Activated effector memory CD4-positive, alpha-beta T cell treated with Interleukin-2 at 50 U/mL for 16 hours (primary cell): ENCODE measurements at places on chromosomes 4 and X.

DNA sequence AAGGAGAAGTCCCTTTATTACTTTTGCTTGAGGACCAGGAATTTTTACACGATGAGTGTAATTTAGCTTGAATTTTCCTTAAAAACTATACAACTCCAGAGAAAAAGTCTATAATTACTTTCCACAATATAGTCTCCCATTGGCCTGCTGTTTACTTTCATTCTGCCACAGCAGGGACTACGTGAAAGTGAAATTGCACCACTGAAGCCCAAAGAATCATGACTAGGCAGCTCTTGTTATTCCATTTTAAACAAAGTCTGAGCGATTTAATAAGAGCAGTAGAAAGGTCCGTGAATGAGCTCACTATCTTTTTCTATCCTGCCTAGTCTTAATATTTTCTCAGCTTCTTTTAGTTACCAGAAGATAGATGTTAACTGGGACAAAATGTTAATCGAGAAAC is 68.6 kb downstream of the ADGRG4 start:
- DNase-seq = no peak

DNA sequence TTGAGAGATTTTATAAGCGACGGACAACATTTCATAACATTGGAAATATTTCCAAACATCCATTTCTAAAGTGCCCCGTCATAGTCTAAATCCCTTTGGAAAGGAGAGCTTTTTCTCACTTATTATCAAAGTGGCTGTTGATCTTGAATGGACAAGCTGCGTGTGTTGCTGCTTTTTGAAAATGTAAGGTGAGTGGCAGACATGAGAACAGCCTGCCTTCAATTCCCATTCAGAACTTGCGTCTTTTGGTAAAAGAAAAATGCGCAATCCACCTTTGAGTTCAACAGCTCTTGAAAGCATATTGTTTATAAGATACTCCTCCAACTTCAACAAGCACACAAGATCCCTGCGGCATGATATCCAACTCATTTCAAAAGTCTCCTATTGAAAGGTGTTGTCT is 138.2 kb upstream of the PSAPL1 start:
- DNase-seq = no peak

GRCh38 chr4:9987749-9988362 is 33.4 kb downstream of the SLC2A9 start:
- DNase-seq = no peak

DNA sequence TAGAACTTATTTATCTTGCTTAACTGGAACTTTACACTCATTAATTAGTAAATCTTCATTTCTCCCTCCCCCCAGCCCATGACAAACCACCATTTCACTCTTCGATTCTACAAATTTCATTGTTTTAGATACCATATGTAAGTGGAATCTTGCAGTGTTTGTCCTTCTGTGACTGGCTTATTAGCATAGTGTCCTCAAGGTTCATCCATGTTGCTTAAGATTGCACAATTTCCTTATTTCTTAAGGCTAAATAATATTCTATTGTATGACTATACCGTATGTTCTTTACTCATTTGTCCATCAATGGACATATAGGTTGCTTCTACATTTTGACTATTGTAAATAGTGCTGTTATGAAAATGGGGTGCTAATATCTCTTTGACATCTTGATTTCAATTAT is 24.5 kb upstream of the RNF212 start:
- no peak for DNase-seq

GRCh38 chrX:97039363-97040029 is 155.8 kb downstream of the RPA4 start:
- no peak for DNase-seq

GRCh38 chr4:76729980-76730379 is 168.0 kb downstream of the SOWAHB start:
- no peak for DNase-seq

- no peak for DNase-seq
Measured at GRCh38 chrX:2425286-2426071, 75.3 kb downstream of the DHRSX start.

GRCh38 chr4:75834772-75835154 is 67.5 kb downstream of the PPEF2 start:
- DNase-seq = no peak

- no peak for DNase-seq
Measured at GRCh38 chrX:107480272-107480671, 30.8 kb downstream of the FRMPD3 start.

GRCh38 chrX:130682990-130683389 is 220.0 kb downstream of the ENOX2 start:
- DNase-seq = no peak

DNA sequence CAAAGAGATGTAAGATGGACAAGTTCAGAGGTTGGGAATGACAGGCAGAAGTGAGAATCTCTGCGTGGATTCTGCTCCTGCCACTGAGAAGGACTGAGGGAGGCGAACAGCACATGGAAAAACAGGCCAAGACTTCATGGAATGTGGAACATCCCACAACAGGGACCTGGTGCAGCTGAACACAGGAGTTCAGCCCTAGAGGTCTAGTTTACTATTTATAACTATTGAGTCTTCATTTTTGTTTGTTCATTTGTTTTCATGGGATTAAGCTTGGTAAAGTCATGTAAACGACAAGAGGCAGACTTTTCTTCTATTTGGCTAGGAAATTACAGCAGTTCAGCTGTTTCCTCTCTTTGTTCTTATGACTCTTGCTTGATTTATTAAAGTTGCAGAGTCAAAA is 234.5 kb downstream of the MAML3 start:
- no peak for DNase-seq

GRCh38 chrX:103540145-103540544 is 20.9 kb upstream of the RAB40A start:
- DNase-seq = no peak

DNA sequence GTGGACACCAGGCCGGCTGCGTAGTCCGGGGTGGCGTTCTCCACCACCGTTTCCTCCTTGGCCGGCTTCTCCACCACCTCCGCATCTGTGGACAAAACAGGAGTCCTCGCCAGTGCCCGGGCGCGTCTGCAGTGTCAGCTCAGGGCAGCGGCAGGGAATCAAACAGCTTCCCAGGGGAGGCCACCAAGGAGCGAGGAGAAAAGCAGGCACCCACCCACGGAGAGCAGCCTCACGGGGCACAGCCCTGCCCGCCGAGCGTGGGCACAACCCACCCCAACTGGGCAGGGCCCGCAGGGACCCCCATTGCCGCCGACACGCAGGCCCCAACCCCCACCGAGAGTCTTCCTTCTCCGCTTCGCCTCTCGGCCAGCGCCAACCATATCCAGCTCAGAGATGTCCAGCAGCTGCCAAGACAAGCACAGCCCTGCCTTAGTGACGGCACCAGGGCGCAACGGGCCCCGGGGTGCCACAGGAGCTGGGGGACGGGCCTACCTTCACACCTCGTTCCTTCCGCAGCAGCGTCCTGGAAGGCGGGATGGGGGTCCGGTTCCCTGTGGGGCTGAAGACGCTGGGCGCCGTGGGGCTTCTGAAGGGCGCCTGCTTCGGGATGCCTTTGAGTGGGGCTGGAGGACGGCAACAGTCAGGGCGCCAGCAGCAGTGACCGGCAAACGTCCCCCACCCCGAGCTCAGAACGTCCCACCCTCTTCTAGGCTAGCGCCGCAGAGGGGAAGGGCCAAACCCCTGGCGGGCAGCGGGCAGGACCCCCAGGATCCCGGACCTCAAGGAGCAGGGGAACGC is 22.8 kb downstream of the NELFA start:
- DNase-seq = no peak

DNA sequence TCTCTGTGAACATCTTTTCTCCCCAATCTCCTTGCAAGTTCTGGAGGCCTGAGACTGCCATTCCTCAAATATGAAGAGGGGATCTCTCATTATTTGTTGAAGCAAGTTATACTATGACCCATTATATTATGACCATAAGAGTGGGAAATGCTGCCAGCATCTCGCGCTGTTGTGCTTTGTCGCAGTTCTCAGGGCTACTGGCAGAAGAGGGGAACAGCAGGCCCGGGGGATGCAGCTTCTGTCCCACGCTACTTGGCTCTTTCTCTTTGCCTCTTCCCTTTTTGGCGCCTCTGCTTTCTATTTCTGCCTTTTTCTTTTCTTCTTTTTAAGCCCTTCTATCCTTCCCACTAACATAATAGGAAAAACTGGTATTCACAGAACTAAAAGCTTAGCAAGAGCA is 64.2 kb downstream of the GEMIN8 start:
- DNase-seq = no peak

DNA sequence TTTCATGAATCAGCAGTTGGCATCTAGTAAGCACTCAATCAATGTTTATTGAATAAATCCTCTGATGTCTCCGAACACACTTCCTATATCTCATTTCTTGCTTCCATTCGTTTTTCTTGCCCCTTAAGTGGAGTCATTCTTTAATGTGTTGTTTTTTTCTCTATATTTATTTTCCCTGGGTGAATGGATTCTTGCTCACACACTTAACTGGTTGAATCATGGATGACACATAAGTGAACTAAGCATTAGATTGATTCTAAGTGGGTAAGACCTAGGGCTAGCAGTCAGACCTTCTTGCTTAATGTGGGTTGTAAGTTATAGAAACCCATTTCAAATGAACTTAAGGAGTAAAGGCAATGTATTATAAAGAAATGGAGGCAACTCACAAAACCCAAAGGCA is 111.1 kb downstream of the RTL3 start:
- DNase-seq = no peak

GRCh38 chr4:24799544-24800324 is 4.4 kb downstream of the SOD3 start:
- DNase-seq = no peak

DNA sequence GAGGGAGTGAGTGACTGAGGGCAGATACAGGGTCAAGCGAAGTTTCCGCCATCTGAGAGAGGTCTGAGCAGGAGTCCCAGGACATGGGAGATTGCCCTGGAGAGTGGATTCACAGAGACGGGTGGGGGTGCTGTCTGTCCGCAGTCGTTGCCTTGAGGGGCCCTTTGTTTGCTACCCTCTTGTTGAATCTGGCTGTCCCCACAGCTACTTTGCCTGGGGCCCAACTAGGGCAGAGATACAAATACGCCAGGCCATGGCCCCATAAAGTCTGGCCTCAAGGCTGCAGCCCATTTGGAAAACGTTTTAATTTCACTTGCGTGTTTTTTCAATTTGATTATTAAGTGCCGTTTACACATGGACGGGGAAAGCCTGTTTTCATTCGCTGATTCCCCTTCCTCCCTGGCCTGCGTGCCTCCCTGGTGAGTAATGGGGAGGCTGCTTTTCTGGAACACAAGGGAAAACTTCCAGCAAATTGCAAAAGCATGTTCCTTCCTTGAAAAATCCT is 134.4 kb downstream of the SMIM20 start:
- no peak for DNase-seq

GRCh38 chr4:8272472-8273428 is 3.2 kb downstream of the HTRA3 start:
- no peak for DNase-seq

GRCh38 chr4:1408418-1408817 is 2.2 kb upstream of the NKX1-1 start:
- DNase-seq = no peak

DNA sequence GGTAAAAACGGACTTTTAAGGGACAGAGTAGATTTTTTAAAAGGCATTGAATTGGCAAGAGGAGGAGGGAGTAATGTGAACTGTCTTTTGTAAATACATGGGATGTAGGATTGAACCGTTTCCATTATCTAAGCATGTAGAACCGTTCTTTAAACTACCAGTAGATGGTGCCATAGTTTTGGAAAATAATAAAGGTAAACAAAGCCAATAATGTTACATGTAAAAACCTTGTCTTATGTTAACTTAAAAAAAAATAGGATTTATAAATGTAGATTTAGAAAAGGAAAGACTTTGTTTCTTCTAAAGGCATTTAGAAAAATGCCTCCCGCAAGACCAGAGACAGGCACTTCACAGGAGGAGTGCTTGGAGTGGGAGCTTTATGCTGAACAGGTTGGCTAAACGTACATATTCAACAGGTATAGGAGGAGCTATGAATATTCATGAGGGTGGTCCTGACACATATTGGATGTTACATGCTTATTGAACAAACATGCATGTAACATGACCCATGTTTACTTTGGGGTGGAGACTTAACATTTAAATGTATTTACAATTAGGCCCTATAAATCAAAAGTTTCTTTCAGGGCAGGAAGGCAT is 45.5 kb upstream of the FAM241A start:
- DNase-seq = no peak

- DNase-seq = no peak
Measured at GRCh38 chr4:70706044-70706461, 15.7 kb upstream of the RUFY3 start.

GRCh38 chr4:126071346-126072333 is 756.9 kb downstream of the FAT4 start:
- DNase-seq = no peak

- no peak for DNase-seq
Measured at GRCh38 chrX:149950681-149951080, 12.4 kb upstream of the EOLA2 start.

DNA sequence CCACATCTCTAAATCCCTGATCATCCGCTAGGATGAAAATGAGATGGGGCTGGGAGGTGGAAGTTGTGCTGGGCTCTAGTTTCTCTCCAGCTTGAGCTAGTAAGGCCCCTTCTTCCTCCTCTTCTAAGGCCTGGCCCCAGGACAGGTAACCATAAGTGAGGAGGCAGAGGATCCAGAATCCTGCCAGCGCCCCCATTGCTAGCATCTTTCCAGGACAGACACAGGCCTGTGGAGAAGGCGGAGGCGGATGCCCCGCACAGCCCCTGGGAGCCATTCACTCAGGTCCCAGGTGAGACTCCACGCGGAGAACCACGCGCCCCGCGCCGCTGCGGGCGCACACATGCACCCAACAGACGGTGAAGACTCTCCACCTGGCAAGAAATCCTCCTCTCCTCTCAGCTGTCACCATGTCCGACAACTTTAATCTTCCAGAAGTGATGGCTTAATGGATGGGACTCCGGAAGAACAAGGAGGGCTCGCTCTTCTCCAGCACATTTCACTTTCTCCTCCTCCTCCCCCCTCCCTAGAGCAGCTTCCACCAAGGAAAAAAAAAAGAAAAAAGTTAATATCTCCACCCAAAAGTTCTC is 793 bp downstream of the ARSJ start:
- no peak for DNase-seq

GRCh38 chrX:153941336-153942252 is 2.8 kb downstream of the RENBP start:
- DNase-seq = no peak

- peak; percentile 74 for DNase-seq
Measured at GRCh38 chrX:40175511-40176350, 78.0 kb upstream of the BCOR start.

DNA sequence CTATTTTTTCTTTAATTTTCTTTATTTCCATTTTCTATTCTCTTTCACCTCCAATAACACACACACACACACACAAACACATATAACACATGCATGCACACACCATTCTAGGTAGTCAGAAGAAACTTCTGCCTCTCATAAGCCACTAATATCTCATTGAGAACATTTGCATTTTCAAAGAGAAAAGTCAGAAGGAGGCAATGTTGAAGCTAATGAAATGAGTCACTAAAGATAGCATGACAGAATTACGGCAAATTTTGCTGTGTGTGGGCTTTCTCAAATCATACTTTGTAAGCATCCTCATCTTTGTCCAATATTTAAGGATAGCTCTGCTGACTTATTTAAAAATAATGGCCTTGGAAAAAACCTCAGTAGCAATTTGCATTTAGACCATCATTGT is 291.3 kb downstream of the GUCY2F start:
- no peak for DNase-seq
